ENCODE measurements at places on chromosomes 13 and 19. TPM values are rescaled to one million over a fixed set of nuclear protein-coding genes. Genes with fewer than 3 reads are reported as not detected.

The SMIM7 gene
- total RNA-seq: 41.8 TPM

The PABPC3 gene
- total RNA-seq: under 0.01 TPM

The KIR3DL2 gene
- total RNA-seq: not detected

The NLRP5 gene
- not detected for total RNA-seq

The PLEKHF1 gene
- 25.6 TPM for total RNA-seq

The OR4F17 gene
- not detected for total RNA-seq

The SHISA7 gene
- total RNA-seq: not detected

The WDR87 gene
- not detected for total RNA-seq

The ZNF98 gene
- total RNA-seq: 0.37 TPM

The MAMSTR gene
- 1.4 TPM for total RNA-seq

The CBY2 gene
- not detected for total RNA-seq

The ZNF382 gene
- 2.7 TPM for total RNA-seq

Measured in subcutaneous preadipocyte (primary cell).